Lung (tissue), 17 donors: ENCODE measurements at places on chromosomes 6 and 20. TPM values are rescaled to one million over a fixed set of nuclear protein-coding genes. Genes with fewer than 3 reads are reported as not detected.

DNA sequence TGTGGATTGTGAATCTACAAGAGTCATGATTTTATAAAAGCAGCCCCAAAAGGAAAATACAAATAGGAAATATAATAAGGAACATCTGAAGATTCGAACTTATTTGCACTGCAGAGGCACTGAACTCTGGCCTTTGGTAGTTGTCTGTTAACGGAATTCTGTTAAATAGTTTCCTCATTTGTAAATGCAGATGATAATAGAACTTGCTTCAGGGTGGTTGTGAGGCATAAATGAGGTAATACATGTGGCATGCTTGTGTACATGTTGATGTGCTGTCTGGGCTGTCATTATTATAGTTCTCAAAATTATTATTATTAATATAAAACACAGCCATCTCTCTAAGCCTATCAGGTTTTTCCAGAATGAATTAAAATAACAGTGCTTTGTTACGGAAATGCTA, 302.0 kb downstream of the NRN1 start:
- DNase-seq = no peak
- no peaks in the 10 kb centered on the region for H3K36me3 ChIP-seq
- H3K4me1 ChIP-seq = peaks cover 3% of the 10 kb centered on the region
- H3K4me3 ChIP-seq = no peak overlapping the region

DNA sequence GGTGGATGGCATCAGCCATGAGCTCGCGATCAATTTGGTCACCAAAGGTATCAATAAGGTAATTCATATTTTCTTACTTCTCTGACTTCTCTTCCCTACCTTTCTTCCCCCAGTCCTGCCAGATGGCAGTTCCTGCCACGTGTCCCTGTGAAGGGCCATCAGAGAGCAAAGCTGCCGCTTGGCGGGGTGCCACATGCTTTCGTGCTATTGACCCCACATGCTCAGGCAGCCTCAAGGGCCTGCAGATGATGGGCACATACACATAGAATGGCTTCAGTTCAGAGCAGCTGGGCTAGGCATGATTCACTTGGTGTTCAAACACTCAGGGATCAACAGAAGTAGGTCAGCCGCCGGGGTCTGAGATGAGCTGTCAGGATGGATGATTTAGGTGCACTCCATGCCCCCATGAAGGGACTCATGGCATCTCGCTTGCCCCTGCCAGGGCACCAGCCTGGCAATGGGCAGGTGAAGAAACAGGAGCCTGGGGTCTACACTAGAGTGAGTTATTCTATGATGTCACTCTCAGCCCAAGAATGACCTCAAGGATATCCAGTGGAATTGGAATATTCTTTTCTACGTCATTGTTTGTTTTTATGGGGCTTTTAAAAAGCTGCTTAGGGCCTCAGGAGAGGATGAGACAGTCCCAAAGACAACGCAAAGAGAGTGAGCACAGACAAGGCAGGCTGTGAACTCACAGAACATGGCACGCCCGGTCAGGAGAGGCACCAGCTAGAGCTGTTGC, 25.5 kb downstream of the BANF2 start:
- no peaks in the 10 kb centered on the region for H3K36me3 ChIP-seq
- H3K27ac ChIP-seq = peak overlapping the region; percentile 6
- H3K4me3 ChIP-seq = no peak overlapping the region
- DNase-seq = peak; percentile 72
- H3K4me1 ChIP-seq = no peaks in the 10 kb centered on the region

Gene TP53TG5
- total RNA-seq = not detected

DNA sequence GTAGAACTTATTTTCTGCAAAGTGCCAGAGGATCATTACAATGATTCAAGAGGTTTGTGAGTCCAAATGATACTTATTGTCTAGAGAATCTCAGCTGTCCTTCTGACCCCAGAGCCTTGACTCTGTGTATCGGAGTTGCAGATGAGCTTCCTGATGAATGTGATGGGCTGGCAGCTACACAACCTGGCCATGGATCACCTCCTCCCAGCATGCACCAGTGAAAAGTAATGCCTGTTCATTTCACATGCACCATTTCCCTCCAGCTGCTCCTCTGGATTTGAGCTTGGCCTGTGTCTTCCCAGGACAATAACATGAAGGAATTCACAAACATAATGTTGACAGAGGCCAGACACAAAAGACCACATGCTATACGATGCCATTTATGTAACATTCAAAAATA, 30.0 kb downstream of the SNHG17 start:
- no peak overlapping the region for H3K4me3 ChIP-seq
- H3K36me3 ChIP-seq = no peaks in the 10 kb centered on the region
- no peaks in the 10 kb centered on the region for H3K4me1 ChIP-seq
- no peaks in the 10 kb centered on the region for H3K27me3 ChIP-seq

Gene ABCF1
- total RNA-seq = 55.4 TPM

- no peak overlapping the region for H3K27ac ChIP-seq
- no peaks in the 10 kb centered on the region for H3K4me1 ChIP-seq
- H3K27me3 ChIP-seq = no peaks in the 10 kb centered on the region
- no peak overlapping the region for H3K4me3 ChIP-seq
These were observed 14.8 kb upstream of the SYNE1 start for GRCh38 chr6:152651986-152652385.

- DNase-seq = no peak
- H3K36me3 ChIP-seq = no peaks in the 10 kb centered on the region
- H3K4me3 ChIP-seq = no peak overlapping the region
- no peaks in the 10 kb centered on the region for H3K4me1 ChIP-seq
These were observed 16.7 kb upstream of the TFAP2A start for GRCh38 chr6:10431423-10432164.

GRCh38 chr20:4041748-4042411, 26.5 kb upstream of the RNF24 start:
- H3K36me3 ChIP-seq = no peaks in the 10 kb centered on the region
- H3K27me3 ChIP-seq = no peaks in the 10 kb centered on the region

GRCh38 chr20:9409981-9410380, 104.4 kb upstream of the LAMP5 start:
- peaks cover 12% of the 10 kb centered on the region for H3K4me1 ChIP-seq
- H3K27me3 ChIP-seq = no peaks in the 10 kb centered on the region
- H3K27ac ChIP-seq = no peak overlapping the region
- peaks cover 3% of the 10 kb centered on the region for H3K36me3 ChIP-seq
- H3K4me3 ChIP-seq = no peak overlapping the region
- no peak for DNase-seq

DNA sequence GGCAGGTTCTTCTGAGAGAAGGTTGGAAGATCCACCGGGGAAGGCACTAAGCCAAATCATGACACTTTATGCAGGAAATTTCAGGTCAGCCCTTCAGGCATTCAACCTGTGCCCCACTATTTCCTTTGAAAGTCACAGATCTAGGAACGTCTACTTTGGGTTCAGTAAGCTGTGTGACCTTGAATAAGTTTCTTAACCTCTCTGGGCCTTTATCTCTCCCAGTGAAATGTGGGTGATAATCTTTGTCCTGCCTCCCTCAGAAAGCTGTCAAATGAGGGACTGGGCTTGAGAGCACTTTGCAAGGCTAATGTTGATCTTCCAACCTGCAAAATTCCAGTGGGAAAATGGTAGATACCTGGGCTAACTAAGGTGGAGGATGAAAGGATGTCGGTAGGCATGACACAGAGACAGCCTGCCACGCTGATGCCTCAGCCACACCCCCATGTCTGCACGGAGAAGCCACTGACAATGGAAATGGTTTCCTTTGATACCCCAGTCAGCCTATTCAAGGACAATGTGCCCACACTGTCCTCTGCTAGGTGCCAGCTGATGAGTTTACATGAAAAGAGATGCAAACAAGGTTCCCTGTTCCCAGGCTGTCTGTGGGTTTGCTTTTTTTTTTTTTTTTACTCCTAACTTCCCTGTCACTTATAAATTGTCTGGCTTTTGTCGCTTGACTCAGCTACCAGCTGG, 9.3 kb downstream of the BNIP5 start:
- H3K4me1 ChIP-seq = peaks cover 32% of the 10 kb centered on the region
- peaks cover 2% of the 10 kb centered on the region for H3K27me3 ChIP-seq
- no peak for DNase-seq
- no peak overlapping the region for H3K4me3 ChIP-seq
- no peak overlapping the region for H3K27ac ChIP-seq
